Activated T-cell treated with anti-CD3 and anti-CD28 coated beads for 1 hour (primary cell): ENCODE measurements at places on chromosomes 5 and 9.

- no peak for DNase-seq
These were observed 39.8 kb upstream of the TLE1 start for GRCh38 chr9:81729135-81729534.

DNA sequence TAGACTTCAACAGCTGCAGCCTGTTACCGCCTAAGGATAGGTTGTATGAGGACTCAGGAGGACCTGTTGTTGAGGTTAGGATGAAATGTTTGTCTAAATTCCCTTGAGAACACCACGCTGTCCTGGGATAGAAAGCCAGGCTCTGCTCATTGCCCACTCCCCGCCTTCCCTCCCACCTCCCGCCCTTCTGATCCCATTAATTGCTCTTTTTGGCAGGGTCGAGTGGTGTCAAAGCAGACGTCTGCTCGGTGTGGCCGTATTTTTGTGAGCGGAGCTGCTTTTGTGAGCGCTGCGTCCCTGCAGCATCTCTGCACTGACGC lies 62.3 kb downstream of the SPATA31C2 start:
- DNase-seq: no peak

GRCh38 chr9:81822301-81822865 lies 105.8 kb upstream of the SPATA31D4 start:
- no peak for DNase-seq

- no peak for DNase-seq
These were observed 43.5 kb downstream of the PKD2L2 start for GRCh38 chr5:137932800-137933199.

DNA sequence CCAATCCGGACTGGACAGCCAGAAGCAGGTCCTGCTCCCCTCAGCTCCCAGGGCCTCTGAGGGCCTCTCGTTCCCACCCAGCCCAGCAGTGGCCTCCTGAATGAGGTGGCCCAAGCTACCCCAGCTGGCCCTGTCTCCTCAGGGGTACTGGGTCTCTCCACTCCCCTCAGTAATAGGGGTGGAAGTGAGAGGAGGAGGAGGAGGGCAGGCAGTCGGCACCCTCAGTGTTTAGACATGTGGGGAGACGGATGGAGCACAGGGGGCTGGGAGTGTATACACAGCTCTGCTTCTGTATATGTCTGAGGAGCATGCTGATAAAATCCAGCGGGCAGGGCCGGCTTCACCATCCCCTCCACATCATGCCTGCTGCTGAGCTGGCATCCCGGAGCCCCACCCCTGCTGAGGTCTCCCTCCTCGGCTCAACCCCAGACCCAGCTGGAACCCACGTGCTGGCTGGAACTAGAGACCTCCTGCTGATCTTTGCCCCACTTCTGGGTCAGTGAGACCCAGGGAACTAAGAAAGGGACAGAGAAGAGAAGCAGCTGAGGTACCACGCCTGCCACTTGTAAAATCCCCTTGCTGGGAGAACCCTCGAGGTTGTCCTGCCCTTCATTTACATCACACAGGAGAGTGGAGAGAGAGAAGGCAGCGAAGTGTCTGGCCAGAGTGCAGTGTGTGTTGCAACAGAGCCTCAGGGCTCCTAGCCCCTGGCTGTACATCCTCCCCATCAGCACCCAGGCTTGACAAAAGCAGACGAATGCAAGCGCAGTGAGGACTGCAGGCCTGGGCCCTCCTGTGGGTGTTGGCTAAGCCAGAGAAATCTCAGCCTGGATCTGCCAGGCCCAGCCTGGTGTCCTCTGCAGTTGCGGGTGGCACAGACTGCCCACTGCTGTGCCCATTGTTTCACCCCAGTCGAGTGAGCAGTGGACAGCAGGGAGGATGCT lies 77.5 kb downstream of the PSD2 start:
- DNase-seq: no peak

- no peak for DNase-seq
These were observed 142.9 kb downstream of the AOPEP start for GRCh38 chr9:94869415-94869843.

- DNase-seq: no peak
These were observed 251.0 kb downstream of the DENND1A start for GRCh38 chr9:123678878-123679329.

DNA sequence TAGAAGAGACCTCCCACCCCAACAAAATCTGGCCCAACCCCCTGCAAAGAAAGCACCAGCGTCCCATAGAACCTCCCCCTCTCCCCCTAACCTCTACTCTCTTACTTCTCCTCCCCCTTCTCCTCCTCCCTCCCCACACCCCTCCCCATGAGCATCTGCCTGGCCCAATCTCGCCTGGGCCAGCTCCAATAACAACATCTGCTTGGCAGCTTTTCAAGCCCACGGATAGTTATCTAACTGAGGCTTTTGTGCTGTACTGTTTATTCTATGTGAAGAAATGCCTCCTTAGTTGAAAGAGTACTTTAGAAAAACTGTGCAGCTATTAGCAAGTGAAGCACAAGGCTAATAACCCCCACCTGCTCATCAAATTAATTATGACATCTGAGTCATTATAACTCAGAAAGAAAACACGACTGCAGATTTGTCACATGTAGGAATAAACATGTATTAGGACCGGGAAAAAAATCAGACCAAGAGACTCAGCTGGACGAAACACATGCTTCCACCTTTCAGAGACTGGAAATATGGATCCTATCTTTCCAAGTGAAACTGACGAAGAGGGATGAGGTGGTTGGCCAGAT lies 42.8 kb downstream of the NFIB start:
- DNase-seq: no peak

GRCh38 chr9:70603020-70603411 lies 188.6 kb upstream of the KLF9 start:
- DNase-seq: no peak

DNA sequence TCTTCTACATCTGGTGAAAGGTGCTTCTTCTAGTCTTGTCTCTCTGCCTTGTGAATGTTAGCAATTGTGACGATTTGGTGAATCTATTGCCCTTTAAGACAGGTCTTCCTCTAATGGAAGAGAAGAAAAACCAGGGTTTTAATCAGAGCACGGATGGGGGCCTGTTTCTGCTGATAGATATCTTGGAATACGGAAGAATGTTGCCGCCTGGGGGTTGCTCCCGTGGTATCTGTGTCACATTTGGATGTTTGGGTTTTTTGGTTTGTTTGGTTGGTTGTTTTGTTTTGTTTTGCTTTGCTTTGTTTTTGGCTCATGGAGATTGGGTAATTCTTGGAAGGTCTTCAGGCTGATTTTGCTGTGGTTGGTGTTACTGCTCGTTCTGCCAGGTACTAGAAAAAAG lies 9.7 kb upstream of the SLC1A3 start:
- DNase-seq: no peak

GRCh38 chr9:101711330-101711941 lies 27.0 kb downstream of the GRIN3A start:
- peak; percentile 1 for DNase-seq

- DNase-seq: no peak
These were observed 1019.0 kb downstream of the TAF11L14 start for GRCh38 chr5:18653216-18653752.

DNA sequence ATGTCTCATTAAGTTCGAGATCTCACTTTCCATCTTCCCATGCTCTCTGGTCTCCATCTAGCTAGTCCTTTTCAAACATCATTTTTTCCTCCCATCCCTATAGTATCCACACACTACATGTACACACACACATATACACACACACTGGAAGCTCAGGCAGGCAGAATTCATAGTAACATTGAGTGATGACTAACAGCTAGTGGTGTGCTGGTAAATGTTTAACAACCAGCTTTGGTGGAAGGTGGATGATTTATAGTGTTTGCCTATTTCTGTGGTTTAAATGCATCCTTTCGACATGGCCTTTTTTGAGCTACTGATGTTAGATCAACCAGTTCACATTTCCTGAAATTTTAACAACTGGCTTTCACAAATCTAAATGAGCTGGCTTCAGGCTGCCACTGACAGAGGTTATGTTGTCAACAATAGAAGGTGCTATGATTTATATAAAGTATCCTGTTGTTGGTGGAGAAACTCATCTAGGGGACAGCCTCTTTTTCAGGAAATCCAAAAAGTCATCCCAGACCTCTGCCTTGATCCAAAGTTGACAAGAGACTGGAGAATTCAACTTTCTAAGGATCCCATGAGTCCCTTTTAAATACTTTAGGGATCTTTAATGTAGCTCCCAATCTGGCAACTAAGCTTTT lies 117.8 kb downstream of the CCDC192 start:
- no peak for DNase-seq

DNA sequence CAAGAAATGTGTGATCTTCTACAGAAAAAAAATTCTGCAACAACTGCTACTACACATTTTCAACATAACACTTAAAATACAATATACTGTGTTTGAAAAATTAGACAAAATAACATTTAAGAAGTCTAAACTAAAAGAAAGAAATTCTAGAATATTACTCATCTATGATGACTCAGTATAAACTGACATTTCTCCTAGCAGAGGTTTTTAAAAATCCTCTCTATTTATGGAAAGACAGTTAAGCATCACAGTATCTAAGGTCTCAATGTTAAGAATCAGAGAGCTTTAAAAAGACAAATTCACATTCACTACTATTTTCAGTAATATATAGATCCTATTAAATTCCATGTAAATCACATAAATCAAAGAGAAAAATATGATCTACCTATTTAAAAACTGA lies 61.3 kb downstream of the NR2F1-AS1 start:
- DNase-seq: no peak

GRCh38 chr5:13746026-13746425 lies 198.5 kb downstream of the DNAH5 start:
- no peak for DNase-seq

- no peak for DNase-seq
These were observed 22.5 kb upstream of the LAMC3 start for GRCh38 chr9:130986356-130986965.

- no peak for DNase-seq
These were observed 32.7 kb downstream of the KCNIP1 start for GRCh38 chr5:170536525-170536924.

DNA sequence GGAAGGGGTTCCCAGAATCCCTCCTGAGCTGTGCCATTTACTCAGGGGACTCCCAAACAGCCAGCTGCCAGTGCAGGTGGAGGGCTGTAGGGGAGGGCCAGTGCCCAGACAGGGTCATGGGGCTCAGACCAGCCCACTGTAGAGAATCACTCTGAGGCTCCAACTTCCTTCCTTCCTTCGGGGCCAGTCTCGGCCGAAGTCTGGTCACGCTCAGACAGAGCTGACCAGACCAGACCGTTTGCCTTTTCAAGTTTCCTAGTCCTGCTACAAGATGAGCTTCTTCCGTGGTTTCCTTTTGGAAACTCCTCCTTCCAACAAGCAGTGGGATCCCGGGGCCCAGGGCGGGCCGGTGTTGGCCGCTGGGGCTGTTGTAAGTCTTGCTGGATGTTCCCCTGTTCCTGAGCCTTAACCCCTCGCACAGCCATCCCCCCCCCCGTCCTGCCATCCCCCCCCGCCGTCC lies 52.6 kb downstream of the SAR1B start:
- no peak for DNase-seq

- DNase-seq: no peak
These were observed 257.4 kb downstream of the ENC1 start for GRCh38 chr5:74382987-74383593.

DNA sequence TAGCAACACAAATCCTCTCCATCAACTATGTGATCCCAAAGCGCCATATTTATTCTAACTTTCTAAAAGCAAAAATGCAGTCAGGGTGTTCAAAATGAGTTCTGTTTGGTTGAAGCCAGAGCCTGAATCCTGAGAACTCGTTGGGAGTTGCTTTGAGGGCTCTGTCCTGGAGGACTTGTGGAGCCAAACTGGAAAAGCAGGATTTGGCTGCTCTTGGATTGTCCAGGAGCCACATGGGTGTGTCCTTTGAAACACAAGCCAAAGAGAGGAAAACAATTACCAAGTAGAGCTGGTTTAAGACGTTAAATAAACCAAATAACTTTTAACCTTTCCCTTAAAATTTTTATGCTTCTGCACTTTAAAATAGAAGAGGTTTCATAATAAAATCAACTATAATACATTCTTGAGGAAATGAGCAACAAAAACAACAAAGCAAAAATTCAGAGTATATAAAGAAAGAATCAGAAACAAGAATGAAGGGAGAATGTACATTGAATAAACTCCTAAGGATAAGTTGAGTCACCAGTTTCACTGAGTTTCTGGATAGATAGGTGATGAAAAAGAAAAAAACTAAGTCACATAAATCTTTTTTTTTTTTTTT lies 13.5 kb downstream of the C5orf46 start:
- no peak for DNase-seq

- no peak for DNase-seq
These were observed 33.3 kb downstream of the MAST4 start for GRCh38 chr5:66629446-66629845.

- no peak for DNase-seq
These were observed 40.9 kb downstream of the TAS2R1 start for GRCh38 chr5:9589049-9589835.
